ENCODE measurements at places on chromosomes 4 and X.

DNA sequence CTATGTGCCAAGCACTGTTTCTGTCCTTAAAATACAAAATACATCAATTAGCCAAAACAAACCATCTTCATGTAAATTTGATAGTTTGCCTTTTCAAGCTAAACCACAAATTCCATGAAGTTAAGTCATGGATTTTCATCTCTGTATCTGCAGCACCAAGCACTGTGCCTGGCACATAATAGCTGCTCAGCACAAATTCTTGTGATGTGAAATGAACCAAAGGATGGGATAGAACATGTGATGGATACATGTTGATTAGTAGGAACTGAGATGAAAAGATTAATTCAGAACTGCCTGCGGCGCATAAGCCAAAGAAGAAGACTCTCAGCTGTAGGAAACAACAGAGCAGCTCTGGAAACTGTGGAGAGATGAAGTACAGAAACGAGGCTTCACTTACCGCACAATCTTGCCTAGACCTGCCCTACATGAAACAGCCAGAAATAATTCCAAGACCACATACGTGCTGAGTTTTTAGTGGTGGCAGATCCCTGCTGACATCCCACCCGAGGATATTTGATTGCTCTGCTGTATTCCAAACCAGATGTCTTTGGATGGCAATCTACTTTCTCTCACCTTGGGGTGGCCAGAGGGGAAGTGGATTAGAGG, 40.9 kb upstream of the DCLK2 start:
- DNase-seq, result no peak

DNA sequence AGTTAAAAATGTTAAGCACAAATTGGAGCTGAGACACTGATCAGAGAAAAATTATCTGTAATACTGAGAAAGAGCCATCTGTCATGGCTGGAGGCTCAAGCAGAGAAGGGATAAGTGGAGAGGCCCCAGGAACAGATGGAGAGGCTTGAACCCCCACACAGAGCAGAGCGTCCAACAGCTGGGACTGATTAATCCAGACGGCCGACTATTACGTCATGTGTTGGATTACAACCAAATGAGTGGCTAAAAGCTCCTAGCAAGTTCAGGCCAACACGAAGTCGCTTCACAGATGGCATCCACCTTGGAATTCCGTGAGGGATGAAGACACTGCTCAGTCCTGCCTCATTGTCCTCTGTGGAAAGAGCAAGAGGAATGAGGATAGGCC, 57.7 kb upstream of the ATXN3L start:
- no peak for DNase-seq

DNA sequence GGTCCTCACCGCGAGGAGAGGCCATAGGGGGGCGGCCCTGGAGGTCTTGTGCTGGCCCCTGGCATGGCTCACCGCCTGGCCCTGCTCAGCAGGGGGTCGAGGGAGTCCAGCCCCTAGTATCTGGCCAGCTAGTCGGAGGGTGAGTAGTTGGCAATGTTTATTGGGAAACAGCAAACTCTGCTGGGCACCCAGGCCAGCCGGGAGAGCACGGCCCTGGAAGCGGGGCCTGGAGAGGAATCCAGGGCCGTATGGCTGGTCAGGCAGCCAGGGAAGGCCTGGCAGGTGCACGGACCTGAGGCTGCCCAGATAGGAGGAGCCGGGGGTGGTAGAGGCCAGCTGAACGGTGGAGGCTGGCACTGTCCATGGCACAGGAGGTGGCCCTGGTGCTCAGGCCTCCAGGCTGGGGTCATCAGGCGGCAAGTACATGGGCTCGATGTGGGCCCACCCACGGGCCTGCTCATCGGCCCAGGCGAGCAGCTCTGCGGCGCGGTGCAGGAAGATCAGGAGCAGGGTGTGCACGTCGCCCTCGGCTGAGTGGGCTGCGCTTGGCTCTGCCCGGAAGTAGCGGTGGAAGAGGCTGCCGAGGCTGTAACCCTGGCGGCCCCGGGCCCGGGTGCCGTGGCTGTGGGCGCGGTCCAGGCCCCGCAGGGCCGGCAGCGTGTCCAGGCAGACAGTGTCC, 1.4 kb downstream of the TREX2 start:
- DNase-seq, result no peak

DNA sequence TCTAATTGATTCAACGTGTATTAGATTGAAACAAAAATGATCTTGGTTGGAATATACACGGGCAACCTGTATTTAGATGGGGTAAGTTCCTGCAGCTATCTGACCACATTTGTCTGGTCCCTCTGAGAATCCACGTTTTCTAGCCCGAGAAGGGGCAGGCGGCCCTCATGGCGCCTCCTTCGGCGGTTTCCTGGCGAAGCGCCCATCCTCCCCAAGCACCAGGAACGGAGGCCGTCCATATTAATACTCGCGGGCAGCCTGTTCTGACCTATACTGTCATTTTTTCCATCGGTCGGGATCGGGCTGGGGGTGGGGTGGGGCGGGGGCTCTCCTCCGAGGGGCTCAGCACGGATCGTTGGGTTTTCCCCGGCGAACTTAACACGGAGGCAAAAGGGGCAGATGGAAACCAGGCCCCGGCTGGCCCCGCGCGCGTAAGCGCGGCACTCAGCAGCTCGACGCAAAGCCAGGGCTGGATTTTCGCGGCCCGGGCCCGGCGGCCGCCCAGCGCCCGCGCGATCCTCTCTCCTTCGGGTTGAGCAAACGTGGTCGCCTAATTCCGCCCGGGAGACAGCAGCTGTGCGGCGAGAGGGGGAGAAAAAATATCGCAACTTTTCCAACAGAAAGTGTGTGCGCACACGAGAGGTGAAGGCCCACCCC, 77.2 kb upstream of the BCOR start:
- no peak for DNase-seq

DNA sequence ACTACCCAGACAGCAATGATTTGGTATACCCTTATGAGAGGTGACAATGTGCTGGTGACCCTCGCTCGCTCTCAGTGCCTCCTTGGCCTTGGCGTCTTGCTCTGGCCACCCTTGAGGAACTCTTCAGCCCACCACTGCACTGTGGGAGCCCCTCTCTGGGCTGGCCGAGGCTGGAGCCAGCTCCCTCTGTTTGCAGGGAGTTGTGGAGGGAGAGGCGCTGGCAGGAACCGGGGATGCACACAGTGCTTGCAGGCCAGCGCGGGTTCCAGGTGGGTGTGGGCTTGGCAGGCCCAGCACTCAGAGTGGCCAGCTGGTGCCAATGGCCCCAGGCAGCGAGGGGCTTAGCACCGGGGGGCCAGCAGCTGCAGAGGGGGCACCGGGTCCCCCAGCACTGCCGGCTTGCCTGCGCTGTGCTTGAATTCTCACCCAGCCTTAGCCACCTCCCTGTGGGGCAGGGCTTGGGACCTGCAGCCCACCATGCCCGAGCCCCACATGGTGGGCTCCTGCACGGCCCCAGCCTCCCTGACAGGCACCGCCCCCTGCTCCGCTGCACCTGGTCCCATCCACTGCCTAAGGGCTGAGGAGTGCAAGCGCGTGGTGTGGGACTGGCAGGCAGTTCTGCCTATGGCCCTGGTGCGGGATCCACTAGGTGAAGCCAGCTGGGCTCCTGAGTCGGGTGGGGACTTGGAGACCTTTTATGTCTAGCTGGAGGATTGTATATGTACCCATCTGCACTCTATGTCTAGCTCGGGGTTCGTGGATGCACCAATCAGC, 857.0 kb upstream of the IGFBP7 start:
- no peak for DNase-seq

GRCh38 chrX:51571874-51572273, 46.8 kb downstream of the CENPVL3 start:
- no peak for DNase-seq

DNA sequence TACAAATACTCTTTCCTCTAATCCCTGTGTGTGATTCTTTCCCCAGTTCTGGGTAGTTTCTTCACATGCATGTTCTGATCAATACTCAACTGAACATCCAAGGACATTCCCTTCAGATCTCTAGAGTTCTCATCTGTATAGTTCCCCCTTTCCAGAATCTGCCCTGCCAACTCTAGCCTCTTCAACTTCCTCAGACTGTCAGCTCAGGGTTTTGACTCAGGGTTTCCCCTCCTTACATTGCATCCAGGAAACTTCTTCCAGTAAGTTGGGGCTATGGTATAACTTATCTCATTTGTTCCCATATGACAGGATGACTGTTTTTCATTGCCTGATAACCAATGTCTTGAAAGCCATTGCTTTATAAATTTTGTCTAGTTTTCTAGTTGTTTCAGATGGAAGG, 14.2 kb upstream of the ANKRD17 start:
- no peak for DNase-seq

DNA sequence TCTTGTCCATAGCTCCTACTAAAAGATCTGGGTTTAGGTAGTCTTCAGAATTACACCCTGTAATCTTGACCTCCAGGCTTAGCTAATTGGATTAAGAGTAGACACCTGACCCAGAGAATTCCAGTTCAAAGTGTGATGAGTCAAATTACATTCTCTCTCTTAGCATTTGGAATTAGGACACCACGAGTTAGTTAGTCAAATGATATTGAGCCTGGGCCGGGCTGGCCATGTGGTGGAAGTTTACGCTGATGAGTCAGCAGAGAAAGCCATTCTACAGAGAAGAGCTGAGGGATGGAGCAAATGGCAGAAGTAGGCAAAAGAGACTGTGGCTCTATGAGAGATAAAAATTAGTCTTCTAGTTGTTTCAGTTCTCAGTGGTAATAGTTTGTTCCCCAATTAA, 31.1 kb downstream of the CEP44 start:
- no peak for DNase-seq

DNA sequence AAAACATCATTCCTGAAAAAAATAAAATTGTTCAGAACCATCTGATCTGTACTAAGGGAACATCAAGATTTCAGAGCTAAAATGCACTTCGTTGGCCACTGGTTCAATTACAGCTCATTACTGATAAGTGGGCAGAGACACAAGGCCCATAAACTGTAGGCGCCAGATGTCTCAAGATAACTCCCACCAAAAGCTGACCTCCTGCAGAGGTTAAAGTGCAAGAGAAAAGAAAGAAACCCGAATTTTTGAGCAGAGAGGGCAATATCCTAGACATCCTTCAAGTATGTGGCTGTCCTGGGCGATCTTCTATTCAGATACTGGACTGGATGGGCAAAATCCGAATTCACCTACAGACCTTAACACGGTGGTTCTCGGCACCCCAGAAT, 660 bp downstream of the GEMIN8 start:
- DNase-seq, result no peak
